ENCODE measurements at places on chromosomes 3 and 15.

GRCh38 chr3:133115176-133115575, 77.0 kb downstream of the TMEM108 start:
- DNase-seq: no peak

DNA sequence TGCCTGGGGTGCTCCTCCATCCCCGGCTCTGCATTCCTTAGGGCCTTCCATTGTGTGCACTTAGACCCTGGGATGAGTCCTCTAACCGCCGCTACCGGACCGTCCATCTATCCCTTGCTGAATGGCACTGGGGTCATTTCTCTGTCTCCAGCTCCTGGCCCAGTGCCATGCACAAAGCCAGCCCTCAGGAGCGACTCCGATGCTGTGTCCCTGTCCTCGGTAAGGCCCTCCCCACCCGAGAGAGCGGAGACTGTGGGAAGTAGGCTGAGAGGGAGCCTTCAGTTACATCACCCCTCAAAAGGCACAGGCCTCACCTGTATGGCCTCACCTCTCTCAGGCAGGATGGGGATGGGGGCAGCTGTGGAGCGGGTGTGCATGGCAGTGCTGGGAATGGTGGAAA, 33.8 kb downstream of the MUC4 start:
- DNase-seq: no peak

DNA sequence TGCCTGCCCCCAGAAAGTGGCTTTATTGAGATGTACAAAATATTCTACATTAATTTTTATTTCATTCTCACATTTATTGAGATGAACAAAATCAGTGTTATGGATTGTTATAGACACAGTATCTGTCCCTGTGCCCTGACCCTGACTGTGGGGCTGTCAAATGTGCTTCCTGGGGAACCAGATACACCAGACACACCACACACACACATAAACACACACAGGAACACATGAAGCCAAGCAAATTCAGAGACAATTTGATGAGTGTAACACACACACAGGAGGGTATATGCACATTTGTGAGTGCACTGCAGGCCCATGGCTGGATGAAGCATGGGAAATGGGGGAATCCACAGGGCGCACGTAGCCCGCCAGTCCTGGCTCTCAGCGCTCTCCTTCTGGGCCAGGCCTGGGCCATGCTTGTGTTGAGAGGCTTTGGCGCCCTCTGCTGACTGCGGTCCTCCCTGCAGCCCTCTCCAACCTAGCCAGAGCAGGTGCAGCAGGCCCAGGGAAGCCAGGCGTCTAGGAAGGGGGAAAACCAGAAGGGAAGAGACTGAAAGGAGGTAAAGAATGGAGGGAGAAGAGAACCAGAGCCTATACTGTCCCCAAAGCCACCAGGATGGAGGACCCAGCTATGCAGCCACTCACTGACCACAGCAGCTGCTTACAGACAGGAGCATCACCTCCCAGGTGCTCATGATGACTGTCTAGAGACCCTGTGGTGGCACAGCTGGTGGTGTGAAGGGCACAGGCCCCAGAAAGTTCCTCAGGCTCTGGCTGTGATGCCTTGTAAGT, 18.0 kb upstream of the LOXL1 start:
- peak; percentile 69 for DNase-seq

DNA sequence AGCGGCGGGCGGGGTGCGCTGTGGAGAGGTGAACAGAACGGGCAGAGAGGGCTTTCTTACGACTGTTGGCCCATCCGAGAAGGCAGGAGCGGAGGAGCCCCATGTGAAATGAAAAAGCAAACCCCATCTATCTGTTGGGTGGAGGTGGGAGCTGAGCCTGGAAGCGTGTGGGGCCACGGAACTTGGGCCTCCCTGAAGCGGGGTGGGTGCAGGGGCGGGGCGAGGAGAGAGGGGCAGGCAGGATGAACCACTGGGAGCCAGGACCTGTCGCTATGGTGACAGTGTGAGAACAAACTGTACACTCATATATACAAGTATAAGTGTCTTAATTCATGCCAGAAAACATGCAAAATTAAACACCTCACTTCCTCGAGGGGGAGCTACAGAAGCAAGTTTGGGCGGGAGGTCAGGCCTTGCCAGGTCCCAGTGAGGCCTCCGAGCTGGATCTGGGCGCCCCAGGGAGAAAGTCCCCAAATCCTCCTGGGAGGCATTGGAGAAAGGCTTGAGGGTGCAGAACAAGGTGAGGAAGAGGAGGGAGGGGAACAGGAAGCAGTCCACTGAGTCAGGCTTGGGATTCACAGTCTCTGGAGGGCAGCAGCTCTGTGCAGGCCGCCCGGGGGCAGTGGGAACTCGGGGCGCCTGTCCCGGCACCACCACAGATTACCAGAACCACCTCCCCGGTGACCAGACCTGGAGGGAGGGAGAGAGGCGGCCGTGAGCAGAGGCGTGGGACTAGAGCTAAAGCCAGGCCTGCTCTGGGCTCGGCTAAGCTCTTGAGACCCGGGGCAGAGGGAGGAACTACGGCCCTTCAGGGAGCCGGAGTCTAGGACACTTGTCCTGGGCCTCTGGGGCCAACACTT, 34.8 kb downstream of the RBPMS2 start:
- no peak for DNase-seq

GRCh38 chr15:96804754-96805153, 474.3 kb downstream of the NR2F2 start:
- no peak for DNase-seq

DNA sequence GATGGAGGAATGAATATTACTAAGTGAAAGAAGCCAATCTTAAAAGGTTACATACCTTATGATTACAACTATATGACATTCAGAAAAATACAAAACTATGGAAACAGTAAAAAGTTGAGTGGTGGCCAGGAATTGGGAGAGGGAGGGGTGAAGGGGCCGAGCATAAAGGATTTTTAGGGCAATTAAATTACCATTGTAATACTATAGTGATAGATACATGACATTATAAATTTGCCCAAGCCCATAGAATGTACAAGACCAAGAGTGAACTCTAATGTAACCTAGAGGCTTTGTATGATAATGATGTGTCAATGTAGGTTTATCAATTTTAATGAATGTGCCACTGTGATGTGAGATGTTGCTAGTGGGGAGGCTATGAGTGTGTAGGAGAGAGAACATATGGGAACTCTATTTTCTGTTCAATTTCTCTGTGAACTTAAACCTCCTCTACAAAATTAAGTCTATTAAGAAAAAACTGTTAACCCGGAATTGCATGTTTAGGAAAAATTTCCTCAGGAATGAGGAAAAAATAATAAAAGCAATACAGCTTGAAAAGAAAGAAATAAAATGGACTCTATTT, 541.9 kb upstream of the UBE2E2 start:
- DNase-seq: no peak

GRCh38 chr3:186207515-186207914, 98.6 kb upstream of the ETV5 start:
- DNase-seq: no peak

DNA sequence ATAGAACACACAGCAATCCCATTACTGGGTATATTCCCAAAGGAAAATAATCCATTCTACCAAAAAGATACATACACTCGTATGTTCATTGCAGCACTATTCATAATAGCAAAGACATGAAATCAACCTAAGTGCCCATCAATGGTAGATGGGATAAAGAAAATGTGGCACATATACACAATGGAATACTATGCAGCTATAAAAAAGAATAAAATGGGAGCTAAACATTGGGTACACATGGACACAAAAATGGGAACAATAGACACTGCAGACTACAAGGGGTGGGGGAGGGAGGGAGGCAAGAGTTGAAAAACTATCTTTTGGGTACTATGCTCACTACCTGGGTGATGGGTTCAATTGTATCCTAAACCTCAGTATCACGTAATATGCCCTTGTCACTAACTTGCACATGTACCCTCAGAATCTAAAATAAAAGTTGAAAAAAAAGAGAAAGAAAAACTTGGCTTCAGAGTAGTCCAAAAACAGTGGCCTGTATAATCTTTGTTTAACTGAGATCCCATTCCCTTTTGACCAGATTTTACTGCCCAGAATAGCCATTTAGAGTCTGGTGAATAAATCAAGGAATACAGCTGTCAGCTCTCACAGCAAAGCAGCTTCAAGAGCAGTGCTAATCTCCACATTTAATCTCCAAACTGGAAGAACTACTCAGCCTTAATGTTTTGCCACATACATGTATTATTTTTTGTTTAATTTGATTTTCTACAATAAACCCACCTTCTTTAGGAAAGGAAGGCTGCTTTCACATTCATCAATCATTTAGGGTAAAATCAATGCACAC, 54.5 kb upstream of the XRN1 start:
- DNase-seq: no peak

GRCh38 chr3:168736202-168736601, 640.5 kb upstream of the GOLIM4 start:
- no peak for DNase-seq

DNA sequence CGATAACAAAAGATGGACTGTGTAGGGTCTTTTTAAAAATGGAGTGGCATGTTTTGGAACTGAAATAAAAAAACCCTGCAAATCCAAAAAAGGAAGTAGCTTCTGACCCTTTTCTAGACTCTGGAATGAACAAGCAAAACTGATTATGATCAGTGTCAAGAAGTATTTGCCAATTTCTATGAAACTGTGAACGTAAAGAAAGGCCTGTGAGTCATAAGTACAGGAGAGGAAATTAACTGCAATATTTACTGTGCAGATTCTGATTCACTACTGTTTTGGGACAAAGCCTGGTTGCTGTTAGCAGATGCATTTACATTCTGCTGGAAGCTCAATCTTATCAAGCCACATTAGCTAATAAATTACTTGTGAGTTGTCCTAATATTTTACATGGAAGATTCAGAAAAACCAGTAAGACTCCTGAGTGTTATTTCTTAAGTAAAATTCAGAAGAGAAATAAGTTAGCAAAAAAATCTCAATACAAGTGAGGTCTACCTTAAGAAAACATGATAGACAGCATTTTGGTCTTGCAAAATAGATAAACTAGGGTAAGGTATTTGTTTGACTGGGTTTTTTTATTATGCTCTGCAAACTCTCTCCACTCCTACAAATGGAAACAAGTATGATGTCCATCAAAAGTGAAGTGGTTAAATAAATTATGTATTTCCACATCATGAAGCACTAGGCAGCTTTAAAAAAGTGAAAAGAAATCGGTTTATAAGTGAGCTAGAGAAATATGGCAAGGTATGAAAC, 90.2 kb upstream of the LMOD3 start:
- DNase-seq: no peak

DNA sequence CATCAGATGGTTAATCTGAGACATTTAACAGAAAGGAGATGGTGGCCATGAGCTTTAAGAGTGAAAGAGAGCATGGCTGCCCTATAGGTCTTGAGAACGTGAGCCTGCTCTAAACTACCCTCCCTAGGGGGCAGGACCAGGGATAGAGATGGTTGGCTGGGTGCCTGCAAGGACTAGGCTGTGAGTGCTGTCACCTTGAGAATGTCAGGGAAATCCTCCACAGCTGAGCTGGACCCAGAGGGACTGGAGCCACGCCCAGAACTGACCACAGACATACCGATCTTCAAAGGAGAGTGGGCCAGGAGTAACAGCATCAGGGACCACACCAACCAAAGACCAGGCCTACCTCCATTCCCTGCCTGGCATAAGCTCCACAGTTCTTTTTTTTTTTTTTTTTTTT, 53.6 kb upstream of the UBE2E1 start:
- DNase-seq: no peak

GRCh38 chr3:53774414-53774813, 71.8 kb downstream of the CHDH start:
- no peak for DNase-seq

DNA sequence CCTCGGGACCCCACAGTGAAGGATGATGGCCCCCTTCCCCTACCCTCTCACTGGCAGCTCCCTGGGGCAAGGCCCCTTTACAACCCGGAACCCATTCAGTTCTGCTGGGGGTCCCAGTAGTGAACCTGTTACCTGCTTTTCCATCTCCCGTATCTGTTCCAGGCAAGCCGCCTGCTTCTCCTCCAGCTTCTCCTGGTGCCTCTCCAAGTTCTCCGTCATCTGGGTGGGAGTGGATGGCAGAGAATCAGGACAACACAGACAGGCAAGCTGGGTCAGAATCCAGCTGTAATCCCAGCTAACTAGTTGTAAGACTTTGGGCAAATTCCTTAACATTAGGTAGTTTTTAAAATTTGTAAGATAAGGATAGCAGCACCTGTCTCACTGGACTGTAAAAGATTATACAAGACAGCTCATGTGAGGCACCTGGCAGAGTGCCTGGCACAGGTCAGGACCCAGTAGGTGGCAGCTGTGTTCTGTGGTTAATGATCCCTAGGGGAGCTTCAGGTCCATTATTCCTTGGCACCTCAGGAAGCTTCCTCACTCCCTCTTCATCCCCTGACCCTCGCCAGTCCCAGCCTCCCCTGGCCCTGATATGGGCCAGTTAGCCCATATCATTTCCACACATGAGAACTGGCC, 6.4 kb upstream of the ANKRD63 start:
- DNase-seq: no peak

DNA sequence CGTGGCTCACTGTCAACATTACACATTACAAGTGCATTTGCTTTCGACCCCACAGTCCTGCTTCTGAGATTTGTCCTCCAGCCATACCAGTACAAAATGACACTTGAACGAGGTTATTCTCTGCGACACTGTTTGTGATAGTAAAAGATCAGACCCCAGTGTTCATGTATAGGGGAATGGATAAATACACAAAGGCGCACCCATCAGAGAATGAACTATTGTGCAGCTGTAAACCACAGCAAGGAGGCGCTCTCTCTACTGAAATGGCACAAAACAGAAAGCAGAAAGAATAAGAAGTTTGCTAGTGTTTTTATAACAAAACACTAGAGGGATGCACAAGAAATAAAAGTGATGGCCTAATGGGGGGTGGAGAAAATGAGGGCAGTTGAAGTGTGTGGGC, 4.9 kb upstream of the CHSY1 start:
- peak; percentile 29 for DNase-seq

DNA sequence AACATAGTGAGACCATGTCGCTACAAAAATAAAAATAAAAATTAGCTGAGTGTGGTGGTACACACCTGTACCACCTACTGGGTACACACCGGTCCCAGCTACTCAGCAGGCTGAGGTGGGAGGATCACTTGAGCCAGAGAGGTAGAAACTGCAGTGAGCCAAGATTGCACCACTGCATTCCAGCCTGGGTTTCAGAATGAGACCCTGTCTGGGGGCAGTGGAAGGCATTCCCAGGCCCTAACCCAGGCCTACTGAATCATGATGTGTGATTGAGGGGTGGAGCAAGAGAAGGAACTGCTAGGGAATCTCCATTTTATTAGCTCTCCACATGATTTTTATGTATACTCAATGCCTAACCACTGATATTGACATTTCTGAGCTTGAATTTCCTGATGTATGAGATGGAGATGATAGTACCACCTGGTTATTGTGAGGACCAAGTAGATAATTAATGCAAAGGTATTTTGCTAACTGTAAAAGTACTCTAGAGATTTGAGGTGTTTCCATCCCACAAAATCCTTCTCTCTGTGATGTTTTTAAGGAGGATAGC, 169.5 kb upstream of the UMPS start:
- DNase-seq: no peak

GRCh38 chr15:70274255-70274880, 176.7 kb upstream of the TLE3 start:
- no peak for DNase-seq

DNA sequence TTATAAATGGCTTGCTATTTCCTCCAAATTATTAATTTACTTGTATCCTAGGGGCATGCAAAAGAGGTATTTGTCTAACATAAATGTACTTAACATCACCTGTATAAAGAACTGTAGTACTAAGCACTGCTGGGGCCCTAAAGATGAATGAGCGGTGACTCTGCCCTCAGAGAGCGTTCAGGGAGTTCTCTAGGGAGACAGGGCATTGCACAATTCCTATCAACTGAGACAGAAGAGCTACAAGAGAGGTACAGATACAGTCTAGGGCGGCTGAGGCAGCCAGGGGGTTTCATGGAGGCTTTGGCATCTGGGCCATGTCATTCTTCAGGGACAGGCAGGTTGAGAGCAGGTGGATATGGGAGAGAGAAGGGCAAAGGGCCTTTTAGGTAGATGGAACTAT, 39.9 kb upstream of the PARL start:
- DNase-seq: no peak

All from CD4-positive, alpha-beta T cell treated with Interleukin-12 subunit alpha and Interleukin-12 subunit beta, for 1 hour (primary cell).